ENCODE measurements at places on chromosomes 11 and 22.

DNA sequence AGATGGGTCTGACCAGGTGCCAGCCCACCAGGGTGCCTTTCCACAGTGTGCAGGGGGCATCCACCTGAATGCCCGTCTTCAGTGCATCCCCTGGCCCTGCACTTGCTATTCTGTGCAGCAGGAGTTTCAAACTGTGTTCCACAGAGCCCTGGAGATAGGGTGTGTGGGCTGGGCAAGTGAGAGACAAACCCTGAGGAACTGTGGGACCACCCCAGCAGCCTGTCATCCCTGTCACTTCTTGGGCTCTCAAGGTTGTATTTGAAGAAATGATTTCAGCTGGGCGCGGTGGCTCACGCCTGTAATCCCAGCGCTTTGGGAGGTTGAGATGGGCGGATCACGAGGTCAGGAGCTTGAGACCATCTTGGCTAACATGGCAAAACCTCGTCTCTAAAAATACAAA is 6.4 kb upstream of the DGAT2 start:
- H3K27ac ChIP-seq, result no peak overlapping the region
- no peak for DNase-seq
- no peak overlapping the region for H3K4me3 ChIP-seq

GRCh38 chr11:118900535-118901384 is 17.1 kb downstream of the CXCR5 start:
- no peaks in the 10 kb centered on the region for H3K27me3 ChIP-seq
- DNase-seq, result no peak
- H3K4me1 ChIP-seq, result peaks cover 2% of the 10 kb centered on the region
- no peak overlapping the region for H3K4me3 ChIP-seq
- peaks cover 8% of the 10 kb centered on the region for H3K36me3 ChIP-seq
- no peak overlapping the region for H3K27ac ChIP-seq

- H3K4me1 ChIP-seq, result peaks cover 5% of the 10 kb centered on the region
- H3K27me3 ChIP-seq, result no peaks in the 10 kb centered on the region
- DNase-seq, result no peak
- H3K4me3 ChIP-seq, result no peak overlapping the region
- H3K36me3 ChIP-seq, result peaks cover 14% of the 10 kb centered on the region
- no peak overlapping the region for H3K27ac ChIP-seq
Measured at GRCh38 chr22:23267226-23268043, 87.1 kb downstream of the BCR start.

- H3K4me1 ChIP-seq, result peaks cover 41% of the 10 kb centered on the region
- H3K4me3 ChIP-seq, result no peak overlapping the region
- DNase-seq, result no peak
- H3K27me3 ChIP-seq, result peaks cover 5% of the 10 kb centered on the region
Measured at GRCh38 chr11:129324533-129325175, 51.0 kb upstream of the BARX2 start.

Measured in progenitor cell of endocrine pancreas (in vitro differentiated cells).